Mucosa of gallbladder (tissue), 1 donor: ENCODE measurements at places on chromosomes 5 and 9. TPM values are rescaled to one million over a fixed set of nuclear protein-coding genes. Genes with fewer than 3 reads are reported as not detected.

- no peak for DNase-seq
Measured at GRCh38 chr9:83936523-83936922, 15.3 kb upstream of the KIF27 start.

DNA sequence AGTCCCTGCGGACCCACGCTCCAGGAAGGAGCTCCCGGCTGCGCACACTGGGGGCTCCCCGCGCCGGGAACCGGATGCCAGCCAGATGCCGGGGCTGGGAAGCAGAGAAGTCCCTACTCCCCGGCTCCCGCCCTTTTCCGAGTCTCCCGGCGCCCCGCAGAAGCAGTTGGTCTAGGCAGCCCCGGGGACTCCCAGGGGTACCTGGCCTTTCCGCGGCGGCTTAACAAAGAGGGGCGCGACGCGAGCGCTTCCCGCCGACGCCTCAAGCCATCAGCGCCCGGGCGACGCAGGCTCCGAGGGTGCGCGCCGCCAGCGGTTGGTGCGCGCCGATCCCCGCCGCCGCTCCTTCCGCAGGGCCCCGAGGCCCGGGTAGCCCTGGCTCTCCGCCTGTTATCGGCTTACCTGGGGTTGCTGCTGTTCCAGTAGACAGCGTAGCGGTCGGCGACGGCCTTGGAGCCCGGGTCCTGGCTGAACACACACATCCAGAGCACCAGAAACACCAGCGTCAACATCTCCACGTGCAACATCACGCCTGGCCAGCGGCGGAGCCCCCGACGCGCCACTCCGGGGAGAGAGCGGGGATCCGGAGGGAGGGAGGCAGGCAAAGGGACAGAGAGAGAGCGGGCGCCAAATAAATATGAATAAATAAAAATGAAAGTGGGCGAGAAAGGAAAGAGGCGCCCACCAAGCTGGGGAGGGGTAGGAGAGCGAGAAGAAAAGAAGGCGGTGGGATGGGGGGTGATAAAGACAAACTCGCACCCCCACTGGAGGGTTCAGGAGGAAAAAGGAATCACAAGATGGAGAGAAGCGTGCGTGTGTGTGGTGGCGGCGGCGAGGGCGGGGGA, 428 bp downstream of the EFNA5 start:
- DNase-seq: no peak

DNA sequence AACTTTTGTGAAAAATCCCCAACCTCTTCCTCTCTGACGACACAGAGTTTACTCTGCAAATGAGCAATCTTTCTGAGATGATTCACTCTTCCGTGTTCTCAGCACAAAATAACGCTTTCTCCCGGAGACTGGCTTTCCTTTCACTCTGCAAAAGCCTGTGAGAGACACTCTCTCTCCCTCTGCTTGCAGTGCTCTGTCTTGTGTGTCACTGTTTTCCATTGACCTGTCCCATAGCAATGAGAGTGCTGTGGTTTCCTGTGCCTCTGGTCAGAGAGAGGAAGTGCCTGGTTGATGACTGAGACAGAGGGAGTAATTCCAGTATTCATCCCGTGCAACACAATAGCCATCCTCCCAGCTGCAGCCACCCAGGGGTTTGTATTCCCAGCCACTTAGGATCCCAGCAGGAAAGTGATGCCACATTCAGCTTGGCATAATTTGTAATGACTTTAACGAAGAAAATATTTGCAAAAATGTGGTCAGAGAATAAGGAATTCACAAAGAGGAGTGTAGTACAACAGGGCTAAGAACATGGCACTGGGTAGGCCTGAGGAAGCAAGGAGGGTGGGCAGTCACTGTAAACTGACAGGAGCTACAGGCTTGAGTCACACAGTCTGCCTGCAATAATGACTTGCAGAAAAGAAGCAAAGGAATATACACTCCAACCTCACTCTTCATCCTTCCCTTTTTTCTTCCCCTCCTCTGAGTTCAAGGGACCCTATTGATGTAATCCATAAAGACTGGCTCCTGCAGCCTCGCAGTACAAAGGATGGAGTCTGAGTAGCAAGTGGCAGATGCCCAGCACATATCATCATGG, 463.5 kb upstream of the RGMB start:
- DNase-seq: peak; percentile 10

DNA sequence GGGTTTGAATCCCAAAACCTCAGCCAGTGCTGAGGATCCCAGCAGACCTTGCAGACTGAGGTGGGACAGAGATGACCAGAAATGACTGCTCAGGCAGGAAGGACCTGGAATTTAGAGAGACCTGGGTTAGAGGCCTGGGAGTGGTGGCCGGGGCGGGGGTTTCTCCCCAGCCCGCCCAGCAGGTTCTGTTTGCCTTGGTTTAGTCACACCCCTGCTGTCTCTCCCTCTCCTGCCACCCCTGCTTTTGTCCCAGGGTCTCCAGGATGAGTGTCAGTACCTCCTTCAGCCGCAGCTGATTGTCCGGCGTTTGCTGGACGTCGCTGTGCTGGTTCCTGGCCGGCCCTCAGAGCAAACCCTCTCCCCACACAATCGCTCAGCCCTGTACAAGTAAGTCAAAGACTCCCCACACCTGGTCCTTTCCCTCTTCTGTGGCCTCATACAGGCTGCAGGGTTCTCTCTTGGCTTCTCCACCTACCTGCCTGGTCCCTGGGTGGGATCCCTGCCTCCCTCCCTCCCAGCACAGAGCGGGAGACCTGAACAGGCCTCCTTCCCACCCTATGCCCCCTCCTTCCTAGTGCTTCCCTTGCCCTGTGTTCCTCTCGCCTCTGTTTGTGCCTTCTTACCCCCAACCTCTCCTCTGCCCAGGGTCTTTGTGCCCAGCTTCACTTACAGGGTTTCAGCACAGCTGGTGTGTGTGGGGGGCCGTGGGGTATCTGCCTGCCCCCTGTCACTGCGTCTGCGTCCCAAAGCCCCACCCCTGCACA, 12.0 kb downstream of the TMEM8B start:
- no peak for DNase-seq

DNA sequence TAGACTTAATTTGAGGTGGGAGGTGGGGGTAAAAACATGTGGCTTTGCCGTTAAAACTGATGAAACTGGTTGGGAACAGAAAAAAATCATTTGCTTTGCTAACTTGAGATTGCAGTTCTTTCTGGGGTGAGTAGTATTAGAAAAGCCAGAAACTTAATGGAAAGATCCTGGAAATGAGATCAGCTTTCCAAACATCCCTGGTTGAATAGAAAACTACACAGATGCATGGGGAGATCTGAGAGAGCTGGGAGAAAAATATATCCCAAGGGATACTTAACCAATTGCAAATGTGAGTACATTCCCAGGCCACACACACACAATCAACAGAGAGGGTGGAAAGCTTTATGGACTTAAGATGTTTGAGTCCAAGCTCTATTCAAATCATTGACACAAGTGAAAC, 222.3 kb downstream of the YTHDC2 start:
- DNase-seq: no peak

DNA sequence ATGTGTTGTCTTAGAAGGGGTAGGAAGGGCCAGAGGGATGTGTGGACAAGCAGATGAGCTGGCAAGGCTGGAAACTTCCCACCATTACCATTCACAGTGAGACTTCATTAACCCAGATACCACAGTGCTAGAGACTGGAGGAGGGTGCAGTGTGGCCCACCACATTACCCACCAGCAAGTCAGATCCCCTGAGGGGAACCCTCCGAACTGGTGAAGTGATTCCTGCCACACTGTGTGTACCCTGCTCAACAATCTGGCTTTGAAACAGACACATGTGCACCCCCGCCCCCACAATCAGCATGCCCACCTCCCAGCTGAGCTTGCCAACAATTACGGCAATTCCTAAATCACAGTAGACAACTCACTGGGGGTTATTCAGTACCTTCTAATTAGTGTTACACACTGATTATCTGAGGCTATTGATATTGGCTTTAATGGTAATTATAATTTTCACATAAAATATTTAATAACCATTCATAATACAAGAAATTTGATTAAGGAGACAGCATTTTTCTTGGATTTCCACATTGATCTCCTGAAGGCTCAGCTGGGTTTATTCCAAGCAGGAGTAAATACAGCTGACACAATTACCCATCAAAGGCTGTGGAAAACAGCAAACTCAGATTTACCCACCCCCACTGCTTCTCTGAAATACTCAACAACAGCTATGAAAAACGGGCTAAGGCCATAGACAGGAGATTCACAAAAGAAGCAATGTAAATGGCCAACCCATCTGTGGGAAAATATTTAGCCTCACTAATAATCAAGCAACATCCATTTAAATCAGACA, 169.3 kb upstream of the FSTL4 start:
- no peak for DNase-seq

DNA sequence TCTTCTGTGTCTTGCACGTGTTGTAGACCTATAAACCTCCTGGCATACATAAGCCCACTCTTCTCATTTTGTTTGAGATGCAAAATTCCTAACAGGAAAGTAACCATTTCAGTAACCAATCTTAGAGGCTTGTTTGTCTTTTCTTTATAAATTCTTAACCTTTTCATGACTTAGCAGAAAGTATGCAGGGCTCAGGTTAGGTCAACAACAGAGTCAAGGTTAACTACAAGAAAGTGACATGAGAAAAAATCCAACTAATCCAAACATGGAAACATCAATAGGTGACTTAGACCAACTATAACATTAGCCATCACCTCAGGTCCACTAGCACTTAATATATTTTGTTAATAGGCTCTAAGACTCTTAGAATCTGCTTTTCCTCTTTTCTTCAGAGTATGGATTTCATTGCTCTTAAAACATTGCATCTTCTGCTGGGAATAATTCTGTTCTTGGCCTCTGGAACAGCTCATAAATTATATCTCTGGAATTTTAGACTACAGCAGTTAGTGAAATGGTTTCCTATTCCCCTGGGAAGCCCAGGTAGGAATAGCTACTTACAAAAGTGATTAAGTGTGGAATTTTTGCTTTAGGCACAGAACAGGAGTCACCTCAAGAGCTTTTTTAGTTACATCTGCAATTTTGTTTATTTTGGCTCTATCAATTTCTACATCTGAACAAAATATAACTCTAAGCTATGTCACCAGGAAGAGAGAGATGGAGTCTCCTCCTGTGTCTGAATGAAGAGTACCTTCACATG, 155.3 kb upstream of the ANKRD55 start:
- DNase-seq: no peak

- DNase-seq: no peak
Measured at GRCh38 chr5:124741711-124742496, 4.5 kb downstream of the ZNF608 start.

DNA sequence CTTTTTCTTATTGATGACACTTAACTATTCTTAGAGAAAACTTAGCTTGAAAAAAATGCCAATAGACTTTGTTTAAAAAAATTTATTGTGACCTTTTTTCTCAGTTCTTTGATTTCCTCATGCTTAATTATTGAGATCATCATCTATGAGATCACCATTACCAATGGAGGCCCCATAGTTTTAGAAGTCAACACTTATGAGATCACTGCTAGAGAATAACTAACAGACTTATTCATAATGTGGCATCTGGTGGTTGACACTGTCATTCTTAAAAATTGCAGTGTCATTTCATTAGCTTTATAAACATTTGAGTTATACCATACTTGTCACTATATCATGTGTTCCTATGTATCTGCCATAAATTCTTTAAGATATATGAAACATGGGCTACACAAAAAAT, 14.9 kb upstream of the FEM1C start:
- no peak for DNase-seq

- no peak for DNase-seq
Measured at GRCh38 chr9:132478353-132479050, 68.5 kb downstream of the CFAP77 start.

DNA sequence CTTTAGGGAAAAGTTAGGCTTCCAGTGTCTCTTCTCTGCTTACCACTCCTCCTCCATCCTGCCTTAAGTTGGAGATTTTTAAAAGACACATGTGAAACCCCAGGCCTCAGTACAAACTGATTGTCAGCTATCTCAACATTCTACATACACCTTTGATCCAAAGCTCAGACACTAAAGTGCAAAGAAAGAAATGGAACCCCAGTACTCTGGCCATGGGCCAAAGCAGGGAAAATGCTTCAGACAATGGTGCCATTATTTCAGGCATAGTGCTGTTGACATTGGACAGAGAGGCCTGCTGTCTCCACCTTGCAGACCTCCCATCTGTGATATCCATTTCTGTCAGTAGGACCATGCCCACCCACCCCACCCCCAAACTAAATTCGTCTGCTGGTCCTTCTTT, 49.1 kb downstream of the G3BP1 start:
- DNase-seq: peak; percentile 12

DNA sequence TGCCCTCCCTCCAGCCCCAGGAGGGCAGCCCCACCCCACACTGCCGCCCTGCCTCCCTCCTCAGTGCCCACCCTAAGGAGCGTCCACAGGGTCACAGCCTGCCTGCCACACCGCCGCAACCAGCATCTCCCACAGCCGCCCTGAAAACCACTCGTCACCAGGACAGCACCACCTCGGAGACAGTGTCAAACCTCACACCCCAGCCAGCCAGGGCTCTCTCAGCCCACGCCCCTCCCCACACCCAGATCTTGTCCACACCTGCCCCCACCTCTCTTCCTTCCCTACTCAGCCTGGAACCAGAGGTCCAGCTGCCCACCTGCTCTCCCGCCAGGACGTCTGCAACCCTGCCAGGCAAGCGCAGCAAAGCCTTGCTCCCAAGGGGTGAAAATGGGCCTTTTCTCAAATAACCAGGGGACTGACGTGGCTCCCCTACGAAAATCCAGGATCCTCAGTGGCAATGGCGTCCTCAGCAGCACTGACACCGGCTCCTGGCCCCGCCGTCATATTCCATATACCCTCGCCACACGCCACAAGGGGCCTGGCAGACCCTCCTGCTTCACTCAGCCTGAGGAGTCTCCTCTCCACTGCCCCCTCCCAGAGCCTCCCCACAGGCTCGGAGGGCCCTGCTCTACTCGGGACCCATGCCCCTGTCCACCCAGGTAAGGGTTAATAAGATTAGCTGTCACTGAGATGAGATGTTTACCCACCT, 71.0 kb upstream of the ADAMTS2 start:
- DNase-seq: no peak

DNA sequence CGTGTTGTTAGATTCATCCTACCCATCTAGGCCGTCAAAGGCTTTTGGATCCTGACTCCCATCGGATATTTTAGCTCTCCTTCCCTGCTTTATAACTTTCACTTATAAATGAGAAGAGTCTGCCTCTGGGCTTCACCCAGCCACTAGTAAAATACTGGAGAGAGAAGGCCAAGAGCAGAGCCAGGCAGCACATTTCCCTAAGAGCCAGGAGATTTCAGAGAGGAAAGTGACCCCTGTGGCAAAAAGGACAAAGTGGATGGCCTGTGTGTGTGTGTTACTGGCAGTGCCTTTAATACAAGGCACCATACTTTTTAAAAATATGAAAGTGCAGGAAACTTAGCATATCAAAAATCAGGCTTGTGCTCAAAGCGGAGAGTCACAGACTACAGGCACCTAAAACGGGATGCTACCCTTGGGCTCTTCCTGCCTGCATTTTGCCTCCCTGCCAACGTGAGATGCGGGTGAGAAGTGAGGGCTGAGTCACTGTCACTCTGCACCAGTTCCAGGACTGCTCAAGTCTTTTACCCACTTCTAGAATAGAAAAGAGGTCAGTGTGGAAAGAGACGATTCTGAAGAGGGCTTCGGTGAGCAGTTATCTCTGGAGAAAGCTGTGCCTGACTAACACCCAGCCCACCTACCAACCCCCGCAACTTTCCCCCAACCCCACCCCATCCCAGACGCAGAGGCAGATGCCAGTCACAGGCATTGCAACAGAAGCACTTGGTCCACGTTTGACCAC, 15.9 kb downstream of the NFIL3 start:
- no peak for DNase-seq

- DNase-seq: no peak
Measured at GRCh38 chr9:136220017-136220729, 15.2 kb upstream of the LHX3 start.

Gene BARHL1
- not detected for total RNA-seq

Gene SLC24A2
- total RNA-seq: 0.06 TPM

Gene OCLN
- total RNA-seq: 152 TPM

Gene PRUNE2
- 91.7 TPM for total RNA-seq

Gene KCNN2
- total RNA-seq: 0.17 TPM

Gene CDKN2A
- 1.9 TPM for total RNA-seq

Gene AQP7
- total RNA-seq: 15.0 TPM

Gene CMBL
- 90.1 TPM for total RNA-seq
